CD4-positive, alpha-beta T cell treated with Interleukin-4 for 1 hour (primary cell): ENCODE measurements at places on chromosomes 16 and 17.

DNA sequence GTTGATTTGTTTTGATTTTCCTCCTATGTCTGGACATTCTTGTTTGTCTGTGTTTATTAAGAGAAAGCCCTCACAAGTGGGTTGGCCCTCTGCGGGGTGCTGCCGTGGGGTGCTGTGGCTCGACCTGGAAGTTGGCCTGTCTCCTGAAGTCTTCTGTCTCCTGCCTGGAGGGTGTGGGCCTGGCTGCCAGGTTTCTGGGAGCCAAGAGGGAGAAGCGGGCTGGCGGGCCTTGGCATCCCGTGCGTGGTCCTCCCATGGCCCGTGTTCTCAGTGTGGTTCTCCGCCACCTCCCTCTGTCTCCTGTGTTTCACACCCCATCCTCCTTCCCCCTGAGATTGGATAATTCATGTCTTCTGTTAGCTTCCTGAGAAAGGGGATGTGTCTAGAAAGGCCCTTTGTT, 69.6 kb downstream of the RNF213 start:
- no peak for DNase-seq

DNA sequence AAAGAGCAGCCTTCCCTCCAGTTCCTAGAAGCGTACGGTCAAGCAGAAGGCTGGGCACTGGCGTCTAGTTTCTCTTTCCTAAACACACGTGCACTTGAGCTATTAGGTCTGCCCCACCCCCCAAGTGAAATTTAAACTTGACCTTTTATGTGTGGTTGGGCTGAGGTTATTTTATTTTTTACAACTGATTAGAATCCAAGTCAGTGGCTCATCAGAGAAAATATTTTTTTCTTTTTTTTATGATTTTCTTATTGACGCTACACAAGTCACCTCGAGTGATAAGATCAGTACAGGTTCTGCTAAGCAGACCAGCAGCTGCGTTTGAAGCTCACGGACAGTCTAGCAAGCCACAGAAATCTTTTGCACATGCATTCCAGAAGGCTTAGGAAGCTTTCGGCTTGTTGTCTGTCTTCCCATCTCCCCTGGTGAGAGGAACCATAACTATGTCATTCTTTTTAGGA, 95.1 kb downstream of the ZFHX3 start:
- no peak for DNase-seq

- no peak for DNase-seq
Observed at GRCh38 chr17:12624211-12624610, 41.5 kb upstream of the MYOCD start.

DNA sequence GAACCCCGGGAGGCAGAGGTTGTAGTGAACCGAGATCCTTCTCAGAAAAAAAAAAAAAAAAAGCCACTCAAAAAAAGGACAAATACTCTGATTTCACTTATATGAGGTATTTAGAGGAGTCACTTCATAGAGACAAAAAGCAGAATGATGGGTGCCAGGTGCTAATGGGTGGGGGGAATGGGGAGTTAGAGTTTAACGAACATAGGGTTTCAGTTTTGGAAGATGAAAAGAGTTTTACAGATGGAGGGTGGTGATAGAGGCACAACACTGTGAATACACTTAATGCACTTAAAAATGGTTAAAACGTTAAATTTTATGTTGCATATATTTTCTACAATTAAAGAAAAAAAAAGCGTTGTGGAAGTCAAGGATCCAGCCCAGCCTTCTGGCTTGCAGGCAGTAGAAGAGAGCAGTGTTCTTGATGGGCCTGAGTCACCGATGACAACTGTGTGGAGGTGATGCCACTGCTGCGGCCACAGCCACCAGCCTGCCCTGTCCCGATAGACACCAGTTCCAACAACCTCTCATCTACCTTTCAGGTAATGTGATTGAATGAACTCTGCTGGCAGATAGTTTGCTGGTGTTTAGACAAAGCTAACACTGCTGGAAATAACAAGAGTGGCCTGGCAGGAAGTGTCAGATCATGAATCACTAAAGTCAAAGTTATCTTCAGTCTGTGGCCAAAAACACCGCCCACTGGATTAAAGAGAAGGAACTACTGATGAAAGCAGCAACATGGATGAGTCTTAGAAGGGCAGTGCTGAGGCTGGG, 49.9 kb upstream of the COX10 start:
- DNase-seq = no peak

- no peak for DNase-seq
Observed at GRCh38 chr17:524406-524950, 171.9 kb upstream of the RPH3AL start.

- DNase-seq = no peak
Observed at GRCh38 chr16:2468233-2468724, 2.8 kb upstream of the NTN3 start.

DNA sequence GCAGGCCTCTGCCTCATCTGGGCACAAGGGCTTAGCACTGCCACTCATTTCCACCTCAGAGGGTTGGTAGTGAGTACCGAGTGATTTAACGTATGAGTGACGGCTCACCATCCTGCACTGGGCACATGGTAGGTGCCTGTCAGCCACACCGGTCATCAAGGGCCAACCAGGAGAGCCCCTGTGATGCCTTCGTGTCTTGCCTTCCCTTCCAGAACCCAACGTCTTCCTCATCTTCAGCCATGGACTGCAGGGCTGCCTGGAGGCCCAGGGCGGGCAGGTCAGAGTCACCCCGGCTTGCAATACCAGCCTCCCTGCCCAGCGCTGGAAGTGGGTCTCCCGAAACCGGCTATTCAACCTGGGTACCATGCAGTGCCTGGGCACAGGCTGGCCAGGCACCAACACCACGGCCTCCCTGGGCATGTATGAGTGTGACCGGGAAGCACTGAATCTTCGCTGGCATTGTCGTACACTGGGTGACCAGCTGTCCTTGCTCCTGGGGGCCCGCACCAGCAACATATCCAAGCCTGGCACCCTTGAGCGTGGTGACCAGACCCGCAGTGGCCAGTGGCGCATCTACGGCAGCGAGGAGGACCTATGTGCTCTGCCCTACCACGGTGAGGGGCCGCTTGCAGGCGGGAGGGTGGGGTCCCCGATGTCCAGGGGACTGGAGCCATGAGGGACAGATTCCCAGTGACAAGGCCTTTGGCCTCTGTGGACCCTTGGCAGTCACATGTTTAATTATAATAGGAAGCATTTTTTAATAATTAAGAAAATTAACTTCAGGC, 37.1 kb downstream of the MRC2 start:
- no peak for DNase-seq

DNA sequence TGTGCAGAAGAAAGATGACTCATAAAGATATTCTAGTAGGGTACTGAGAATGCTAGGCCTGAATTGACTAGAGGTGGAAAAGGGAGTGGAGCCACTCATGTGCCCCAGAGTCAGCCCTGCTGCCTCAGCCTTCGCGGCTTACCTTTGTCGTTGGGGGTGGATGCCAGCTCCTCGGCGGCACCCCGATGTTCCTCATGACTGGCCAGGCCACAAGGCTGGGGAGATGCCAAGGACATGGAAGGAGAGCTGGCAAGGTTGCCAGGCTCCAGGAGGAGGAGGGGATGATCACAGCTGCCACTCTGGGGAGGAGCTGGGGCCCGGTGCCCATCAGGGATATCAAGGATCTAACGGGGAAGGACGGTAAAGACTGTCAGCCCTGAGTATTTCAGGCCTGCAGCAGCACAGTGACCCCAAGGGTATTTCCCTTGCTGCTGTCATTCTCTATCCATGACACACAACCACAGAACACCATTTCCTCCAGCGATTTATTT, 9.7 kb upstream of the SLC35B1 start:
- DNase-seq = no peak

GRCh38 chr16:72188541-72188940, 16.6 kb upstream of the PMFBP1 start:
- no peak for DNase-seq

GRCh38 chr17:50218771-50219315, 17.4 kb upstream of the COL1A1 start:
- no peak for DNase-seq

GRCh38 chr17:59365383-59365981, 34.0 kb downstream of the YPEL2 start:
- peak; percentile 44 for DNase-seq

DNA sequence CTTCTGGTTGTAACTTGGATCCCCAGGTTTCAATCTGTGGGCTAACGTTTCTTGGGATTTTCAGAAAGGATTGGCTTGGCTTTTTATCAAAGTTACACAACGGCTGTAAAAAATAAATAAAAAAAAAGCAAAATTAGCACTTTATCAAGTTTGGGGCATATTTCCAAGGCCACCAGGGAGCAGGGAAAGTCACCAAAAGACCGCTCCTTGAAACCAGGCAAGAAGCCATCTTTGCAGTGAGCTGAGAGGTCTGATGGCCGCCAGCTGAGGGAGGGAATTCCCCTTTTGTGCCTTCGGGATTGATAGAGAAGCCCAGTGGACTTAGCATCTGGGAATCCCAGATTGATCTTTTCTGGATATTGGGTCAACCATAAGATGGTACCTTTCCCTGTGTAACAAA, 192.2 kb downstream of the WWOX start:
- DNase-seq = no peak

DNA sequence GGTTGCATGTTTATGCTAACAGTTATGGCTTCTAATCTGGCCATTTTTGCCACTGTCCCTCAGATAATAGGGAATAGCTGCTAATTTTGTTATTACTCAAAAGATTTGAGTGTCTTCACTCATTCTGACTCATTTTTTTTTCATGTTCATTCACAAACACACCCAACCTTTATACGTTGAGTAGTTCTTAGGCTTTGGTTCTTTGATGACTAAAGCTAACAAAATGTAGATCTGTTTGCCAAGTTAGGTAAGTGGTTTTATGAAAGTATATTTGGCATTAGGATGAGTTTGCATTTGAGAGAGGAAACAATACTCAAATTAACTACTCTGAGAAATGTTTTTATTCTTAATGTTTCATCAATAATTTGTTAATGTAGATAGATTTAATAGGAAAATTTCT, 3.6 kb downstream of the MAP2K4 start:
- no peak for DNase-seq

GRCh38 chr16:66265048-66265415, 101.5 kb upstream of the CDH5 start:
- no peak for DNase-seq

- no peak for DNase-seq
Observed at GRCh38 chr16:12837756-12838155, 34.1 kb upstream of the CPPED1 start.

DNA sequence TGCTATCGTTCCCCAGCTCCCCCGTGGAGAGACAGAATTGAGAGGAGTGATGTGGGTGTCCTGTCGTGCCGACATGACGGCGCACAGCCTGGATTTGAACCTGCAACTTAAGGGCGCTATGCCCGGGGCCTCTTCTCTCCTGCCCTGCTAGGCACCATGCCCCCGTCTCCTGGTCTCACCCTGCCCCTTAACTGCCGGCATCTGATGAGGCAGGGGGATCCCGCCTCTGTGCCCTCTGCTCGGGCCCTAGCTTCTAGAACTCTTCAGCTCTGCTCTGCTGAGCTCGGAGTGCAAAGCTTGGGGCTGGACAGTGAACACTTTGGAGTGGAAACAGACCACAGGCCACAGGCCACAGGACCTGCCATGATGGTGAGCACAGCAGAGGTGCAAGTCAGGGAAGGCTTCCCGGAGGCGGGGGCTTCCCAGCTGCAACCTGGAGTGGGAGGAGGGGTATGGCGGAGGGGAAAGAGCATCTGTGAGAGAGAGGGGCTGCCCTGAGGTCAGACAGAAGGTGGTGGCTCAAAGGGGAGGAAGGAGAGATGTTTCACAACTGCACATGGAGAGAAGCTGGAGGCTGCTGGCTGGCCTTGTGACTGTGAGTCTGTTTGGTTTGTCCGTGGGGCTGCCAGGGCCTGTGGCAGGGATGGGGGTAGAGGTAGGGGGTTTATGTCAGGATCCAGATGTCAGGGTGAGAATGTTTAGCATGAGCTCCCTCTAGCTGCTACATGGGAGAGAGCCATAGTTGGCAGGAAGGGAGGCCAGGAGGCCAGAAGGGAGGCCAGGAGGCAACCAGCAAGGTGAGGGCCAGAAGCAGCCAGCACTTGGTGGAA, 107.8 kb downstream of the CRLF3 start:
- no peak for DNase-seq

- peak; percentile 29 for DNase-seq
Observed at GRCh38 chr17:8859027-8859803, 8.3 kb downstream of the PIK3R6 start.

DNA sequence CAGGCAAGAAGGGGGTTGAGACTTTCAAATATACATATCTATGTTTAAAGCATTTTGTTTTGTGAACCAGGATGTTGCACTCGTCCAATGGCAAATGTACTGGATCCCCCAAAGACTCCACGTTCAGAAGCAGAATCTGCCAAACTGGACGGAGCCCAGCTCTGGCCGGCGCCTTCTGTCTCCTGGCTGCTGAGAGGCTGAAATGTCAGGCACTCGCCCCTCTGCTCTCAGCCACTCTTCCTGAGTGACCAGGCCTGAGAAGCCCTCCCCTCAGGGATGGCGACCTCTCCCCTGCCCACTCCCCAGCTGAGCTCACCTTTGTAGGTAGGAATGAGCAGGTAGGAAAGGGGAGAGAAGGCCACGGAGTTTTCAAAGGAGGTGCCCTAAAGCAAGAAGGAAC, 187.5 kb upstream of the FOXF1 start:
- DNase-seq = no peak

DNA sequence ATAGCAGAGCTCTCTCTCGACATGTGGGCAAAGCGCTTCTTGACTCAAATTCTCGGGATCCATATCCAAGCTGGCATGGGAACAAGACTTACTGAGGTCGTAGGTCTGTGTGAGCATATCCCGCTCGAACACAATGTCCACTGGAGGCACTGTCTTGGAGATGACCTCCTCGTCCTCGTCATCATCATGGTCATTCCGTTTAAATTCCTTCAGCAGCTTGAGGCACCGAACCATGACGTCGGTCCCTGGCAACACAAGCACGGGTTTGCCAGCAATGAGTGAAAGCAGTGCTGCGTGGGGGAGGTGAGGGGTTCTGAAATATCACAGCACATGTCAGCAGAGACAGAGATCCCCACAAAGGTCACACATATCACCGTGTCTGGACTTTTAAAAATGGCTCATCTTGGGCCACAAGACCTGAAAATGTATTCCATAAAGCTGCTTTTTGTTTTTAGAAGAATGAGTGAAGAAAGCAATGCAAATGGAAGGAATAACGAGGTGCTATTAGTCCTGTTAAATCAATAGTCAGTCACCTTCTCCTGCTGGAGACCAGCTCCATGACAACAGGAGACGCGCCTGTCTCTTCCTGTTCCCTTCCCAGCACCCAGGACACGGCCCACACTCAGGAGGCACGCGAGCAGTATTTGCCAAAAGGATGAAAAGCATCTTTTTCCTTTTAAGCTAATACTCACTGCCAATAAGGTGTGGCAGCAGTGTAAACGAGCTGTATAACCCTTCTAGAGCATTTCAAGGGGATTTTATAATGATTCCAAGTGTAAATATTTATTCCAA, 37.9 kb downstream of the GTF3C1 start:
- no peak for DNase-seq

GRCh38 chr16:47851146-47851545, 304.6 kb downstream of the ABCC12 start:
- DNase-seq = no peak

GRCh38 chr16:4544473-4544872, 5.9 kb upstream of the CDIP1 start:
- no peak for DNase-seq
